ENCODE measurements at places on chromosomes 11 and 22. TPM values are rescaled to one million over a fixed set of nuclear protein-coding genes. Genes with fewer than 3 reads are reported as not detected.

C11orf86 gene
- not detected for total RNA-seq

FOLR2 gene
- 9.0 TPM for total RNA-seq

GGT1 gene
- total RNA-seq: 0.51 TPM

PKDREJ gene
- total RNA-seq: 0.13 TPM

LDLRAD3 gene
- 2.6 TPM for total RNA-seq

CRYBA4 gene
- total RNA-seq: not detected

CASP5 gene
- 0.18 TPM for total RNA-seq

NLRP6 gene
- total RNA-seq: not detected

RFPL2 gene
- total RNA-seq: not detected

FBLN1 gene
- total RNA-seq: 88.0 TPM

BTG4 gene
- not detected for total RNA-seq

CD3D gene
- total RNA-seq: not detected

EMID1 gene
- not detected for total RNA-seq

OR4A16 gene
- total RNA-seq: not detected

KREMEN1 gene
- total RNA-seq: 44.7 TPM

MMP1 gene
- total RNA-seq: not detected

CHRM4 gene
- not detected for total RNA-seq

CD82 gene
- 25.8 TPM for total RNA-seq

OR2AT4 gene
- not detected for total RNA-seq

TBX10 gene
- total RNA-seq: 0.44 TPM

VPREB1 gene
- not detected for total RNA-seq

FAM118A gene
- total RNA-seq: 24.4 TPM

BUD13 gene
- 7.7 TPM for total RNA-seq

OR51E2 gene
- total RNA-seq: not detected

SLC25A18 gene
- 0.86 TPM for total RNA-seq

RFPL3 gene
- total RNA-seq: not detected

FGF3 gene
- not detected for total RNA-seq

MOGAT2 gene
- 0.13 TPM for total RNA-seq

HBB gene
- 325 TPM for total RNA-seq

BATF2 gene
- total RNA-seq: 1.7 TPM

TRIM49B gene
- total RNA-seq: not detected

KIAA1671 gene
- 14.7 TPM for total RNA-seq
